ENCODE measurements at places on chromosomes 5 and 9.

- peak; percentile 54 for DNase-seq
These were observed 185.9 kb downstream of the ERCC6L2 start for GRCh38 chr9:96061293-96061987.

DNA sequence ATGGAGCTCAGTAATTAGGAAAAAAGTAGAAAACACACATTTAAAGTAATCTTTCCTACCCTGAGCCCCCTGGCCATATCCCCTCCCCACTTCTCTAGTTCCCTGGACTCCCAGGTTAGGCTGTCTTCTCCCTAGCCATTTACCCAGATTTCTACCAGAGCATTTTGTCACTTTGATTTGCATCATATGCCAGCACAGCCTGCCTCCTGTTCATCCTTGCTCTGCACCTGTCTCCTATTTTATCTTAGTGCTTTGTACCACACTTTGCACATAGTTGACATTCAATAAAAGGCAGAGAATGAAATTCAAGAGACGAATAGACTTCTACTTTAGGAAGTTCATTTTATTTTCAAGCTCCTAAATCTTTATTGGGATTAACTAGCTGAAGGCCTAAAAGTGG lies 344.5 kb downstream of the EBF1 start:
- no peak for DNase-seq

GRCh38 chr9:127972236-127972871 lies 8.4 kb downstream of the EEIG1 start:
- no peak for DNase-seq

GRCh38 chr5:159965031-159965837 lies 43.7 kb upstream of the TTC1 start:
- peak; percentile 70 for DNase-seq

- no peak for DNase-seq
These were observed 288.0 kb downstream of the IZUMO3 start for GRCh38 chr9:24257726-24258125.

- DNase-seq, result peak; percentile 16
These were observed 38.1 kb downstream of the PBX3 start for GRCh38 chr9:125785248-125785751.

GRCh38 chr5:77397686-77398292 lies 94.3 kb downstream of the WDR41 start:
- no peak for DNase-seq

DNA sequence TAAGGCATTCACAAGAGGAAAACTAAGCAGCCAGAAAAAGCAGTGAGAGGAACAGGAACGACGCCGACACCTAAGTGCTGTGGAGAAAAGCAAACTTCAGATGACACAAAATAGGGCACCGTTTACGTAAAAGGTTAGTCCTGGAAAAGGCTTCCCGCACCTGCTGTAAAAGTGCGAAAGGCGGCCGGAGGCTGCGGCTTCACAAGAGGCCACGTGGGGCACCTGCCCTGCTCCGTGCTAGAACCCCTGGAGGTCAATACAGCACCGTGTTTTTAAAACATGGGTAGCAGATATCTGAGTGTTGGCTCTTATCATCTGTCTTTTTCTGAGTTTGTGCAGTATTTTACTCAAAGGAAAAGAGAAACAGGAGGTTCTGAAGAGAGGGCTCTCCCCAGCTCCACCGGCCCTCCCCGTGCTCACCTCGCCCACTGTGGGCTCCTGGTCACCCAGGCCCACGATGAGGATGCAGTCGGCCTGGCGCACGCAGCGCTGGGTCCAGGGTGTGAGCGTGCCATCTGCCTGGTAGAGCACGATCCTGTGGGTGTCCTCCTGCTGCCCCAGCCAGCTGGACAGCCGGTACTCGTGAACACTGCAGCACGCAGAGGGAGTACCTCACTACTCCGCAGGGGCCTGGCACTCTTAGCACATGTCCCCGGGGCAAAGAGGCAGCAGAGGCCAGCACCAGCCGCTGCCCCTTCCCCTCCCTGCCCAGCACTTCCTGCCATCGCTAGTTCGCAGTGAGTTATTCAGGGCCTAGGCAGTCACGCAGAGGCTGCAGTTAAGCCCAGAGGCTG lies 21.0 kb upstream of the NSMF start:
- DNase-seq, result no peak

GRCh38 chr5:39223565-39224156 lies 4.3 kb upstream of the FYB1 start:
- no peak for DNase-seq

GRCh38 chr5:568061-568781 lies 43.9 kb upstream of the CEP72 start:
- DNase-seq, result no peak

- DNase-seq, result no peak
These were observed 47.1 kb upstream of the NEK6 start for GRCh38 chr9:124210697-124211096.

- DNase-seq, result no peak
These were observed 74.2 kb downstream of the OXCT1 start for GRCh38 chr5:41796061-41796460.

GRCh38 chr5:100472091-100472490 lies 63.1 kb upstream of the FAM174A start:
- no peak for DNase-seq

GRCh38 chr9:73135394-73135793 lies 16.3 kb upstream of the ANXA1 start:
- no peak for DNase-seq

GRCh38 chr5:20537911-20538703 lies 550.1 kb upstream of the CDH18 start:
- DNase-seq, result no peak

DNA sequence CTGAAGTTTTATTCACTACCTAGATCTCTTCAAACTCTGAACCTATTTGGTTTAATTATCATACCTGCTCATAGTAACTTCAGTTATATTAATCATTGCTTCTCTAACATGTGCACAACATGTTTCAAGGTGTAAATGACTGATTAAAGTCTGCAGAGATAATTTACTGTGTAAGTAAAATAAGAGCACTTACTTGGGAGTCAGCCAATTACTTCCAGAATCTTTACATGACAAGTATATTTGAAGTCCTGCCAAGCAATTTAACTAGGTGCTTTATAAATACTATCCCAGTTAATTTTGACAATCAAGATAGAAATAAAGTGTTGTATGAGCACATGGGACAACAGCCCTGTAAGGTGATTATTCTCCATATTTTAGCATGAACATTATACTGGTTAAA lies 109.9 kb downstream of the RFX3 start:
- DNase-seq, result no peak

- no peak for DNase-seq
These were observed 232.8 kb downstream of the PDE4D start for GRCh38 chr5:59660737-59661136.

DNA sequence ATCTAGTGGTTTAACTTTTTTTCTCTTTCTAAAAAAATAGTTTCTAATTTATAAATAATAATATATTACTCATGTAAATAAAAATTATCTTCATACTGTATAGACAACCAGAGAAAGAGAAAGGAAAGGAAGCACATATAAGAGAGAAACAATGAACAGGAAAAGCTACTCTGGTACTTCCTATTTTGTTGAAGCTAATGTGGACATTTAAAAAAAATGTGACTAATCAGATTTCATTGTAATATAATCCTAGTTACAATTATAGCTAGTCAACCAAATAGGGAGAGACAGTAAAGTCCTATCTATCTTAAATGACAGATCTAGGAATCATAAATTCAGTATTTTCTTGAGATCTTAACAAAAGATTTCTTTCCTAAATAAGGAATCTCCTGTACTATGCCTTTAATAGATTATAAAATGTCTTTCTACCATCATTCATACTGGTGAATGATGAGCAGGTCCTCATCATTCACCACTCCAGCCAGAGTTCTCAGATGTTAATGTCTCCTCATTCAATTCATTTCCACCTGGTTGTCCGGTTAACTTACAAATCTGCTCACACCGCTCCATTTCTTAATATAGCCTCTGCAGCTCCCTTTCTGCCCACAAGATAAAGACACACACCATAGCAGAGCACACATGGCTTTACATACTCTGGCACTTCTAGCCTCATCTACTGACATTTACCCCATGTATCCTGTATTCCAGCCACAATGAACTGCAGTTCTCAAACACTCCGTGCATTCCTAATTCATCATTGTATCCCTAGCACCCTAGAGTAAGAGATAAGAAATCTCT lies 30.9 kb downstream of the ZFR start:
- no peak for DNase-seq

- no peak for DNase-seq
These were observed 4.3 kb upstream of the SLC36A2 start for GRCh38 chr5:151351671-151352070.

- DNase-seq, result no peak
These were observed 132.3 kb upstream of the GLRA1 start for GRCh38 chr5:152056931-152057330.

DNA sequence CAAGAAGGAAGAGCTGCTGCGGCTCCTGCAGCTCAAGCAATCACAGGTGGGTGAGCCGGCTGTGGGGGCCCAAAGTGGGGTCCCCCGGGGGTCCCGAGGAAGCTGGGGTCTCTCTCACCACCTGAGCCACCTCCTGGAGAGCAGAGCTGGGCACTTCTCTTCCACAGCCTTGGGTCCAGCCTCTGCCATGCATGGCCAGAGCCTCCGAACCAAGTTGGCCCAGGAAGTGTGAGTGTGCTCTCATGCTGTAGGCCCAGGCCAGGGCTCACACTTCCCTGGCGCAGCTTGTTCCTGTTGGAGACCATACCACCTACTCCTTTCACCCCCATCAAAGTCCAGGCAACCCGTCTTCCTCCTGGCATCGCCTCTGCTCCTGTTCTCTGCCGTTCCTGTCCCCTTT lies 19.7 kb downstream of the HMCN2 start:
- DNase-seq, result no peak

GRCh38 chr9:121651295-121652020 lies at the start of gene DAB2IP:
TSS of gene DAB2IP (plus strand) at chr9:121651634. CDS start at chr9:121651776, 142 bp downstream.
- peak; percentile 86 for DNase-seq

DNA sequence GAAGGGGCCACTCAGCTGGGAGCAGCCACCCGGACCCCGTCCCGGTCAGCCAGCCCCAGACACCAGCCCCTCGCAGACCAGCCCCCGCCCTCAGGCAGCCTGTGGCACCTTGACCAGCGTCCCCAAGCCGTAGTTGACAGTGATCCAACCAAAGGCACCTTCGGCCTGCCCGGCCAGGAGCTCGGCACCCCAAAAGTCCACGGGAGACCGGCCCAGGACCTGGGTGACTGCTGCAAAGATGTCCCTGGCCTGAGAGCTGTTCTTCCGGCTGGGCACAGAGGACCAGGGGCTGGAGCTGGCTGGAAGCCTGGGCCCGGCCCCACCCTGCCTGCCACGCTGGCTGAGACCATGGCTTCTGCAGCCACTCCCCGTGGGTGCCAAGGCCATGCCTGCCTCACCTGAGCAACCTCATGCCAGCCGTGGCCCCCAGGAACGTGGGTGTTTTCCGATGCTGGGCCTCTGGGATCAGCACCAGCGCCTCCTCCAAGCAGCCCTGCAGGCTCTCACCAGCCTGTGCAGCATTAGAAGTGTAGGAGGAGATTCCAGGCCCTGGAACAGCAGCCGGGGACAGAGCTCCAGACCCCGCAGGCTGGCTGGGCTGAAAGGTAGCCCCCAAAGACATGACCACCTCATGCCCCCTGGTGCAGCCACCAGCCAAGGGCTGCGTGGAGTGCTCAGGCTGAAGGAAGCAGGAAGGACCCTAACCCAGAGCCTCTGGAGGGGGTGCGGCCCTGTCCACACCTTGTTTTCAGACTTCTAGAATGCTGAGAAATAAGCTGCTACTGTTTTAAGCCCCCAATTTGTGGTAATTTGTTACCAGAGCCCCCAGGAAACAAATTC lies 4.2 kb downstream of the ENTPD8 start:
- DNase-seq, result no peak

GRCh38 chr5:4551034-4551433 lies 589.1 kb upstream of the ADAMTS16 start:
- DNase-seq, result no peak

- no peak for DNase-seq
These were observed 268.9 kb downstream of the PIK3R1 start for GRCh38 chr5:68484307-68485068.

GRCh38 chr5:18068826-18069225 lies 434.6 kb downstream of the TAF11L14 start:
- no peak for DNase-seq

DNA sequence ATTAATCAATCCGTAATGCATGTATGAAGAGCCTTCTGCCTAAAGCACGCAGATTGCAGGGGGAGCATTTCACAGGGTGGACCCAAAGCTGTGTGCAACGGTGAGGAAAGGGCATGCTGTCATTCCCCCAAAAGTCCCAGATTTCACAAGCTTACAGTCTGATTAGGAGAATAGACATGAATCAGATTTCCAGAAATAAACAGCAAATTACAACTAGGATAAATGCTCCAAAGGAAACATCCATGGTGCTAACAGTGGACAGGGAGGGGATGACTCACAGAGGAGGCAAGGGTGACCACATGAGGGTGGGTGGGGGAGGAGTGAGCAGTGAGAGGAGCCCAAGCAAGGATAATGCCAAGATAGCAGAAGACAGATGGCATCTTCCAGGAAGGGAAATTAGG lies 258.4 kb upstream of the TAS2R1 start:
- DNase-seq, result no peak

DNA sequence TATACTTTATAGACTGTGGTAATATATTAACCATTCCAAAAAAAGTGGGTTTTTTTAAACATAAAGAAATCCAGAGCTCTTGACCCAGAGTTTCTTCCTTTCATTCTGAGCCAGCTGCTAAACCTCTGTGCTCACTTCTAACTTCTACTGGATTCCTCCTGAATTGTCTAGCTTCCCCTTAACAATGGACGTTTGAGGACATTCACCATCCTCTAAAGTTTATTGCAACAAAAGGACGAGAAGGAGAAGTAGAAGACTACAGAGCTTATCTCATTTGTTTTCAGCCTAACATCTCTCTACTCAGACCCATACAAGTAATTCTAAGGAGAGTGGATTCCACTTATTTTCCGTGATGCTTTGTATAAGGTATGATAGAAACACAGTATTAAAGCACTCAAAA lies 284.2 kb downstream of the MAST4 start:
- no peak for DNase-seq

DNA sequence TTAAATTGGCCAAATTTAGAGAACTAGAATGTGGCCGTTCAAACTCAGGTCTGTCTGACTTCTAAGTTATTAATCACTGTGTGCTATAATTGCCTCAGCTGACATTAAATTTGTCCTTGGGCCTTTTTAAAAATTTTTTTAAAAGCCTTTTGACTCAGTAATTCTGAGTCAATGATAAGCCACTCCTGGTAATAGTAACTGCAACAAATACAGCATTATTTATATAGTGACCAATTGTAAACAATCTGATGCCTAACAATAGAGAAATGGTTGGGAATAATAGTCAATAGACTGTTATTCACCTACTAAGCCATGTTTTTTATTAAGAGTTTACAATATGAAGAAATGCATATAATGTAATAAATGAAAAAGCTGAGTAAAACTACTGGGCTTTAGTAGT lies 70.9 kb upstream of the FSD1L start:
- DNase-seq, result no peak

GRCh38 chr9:130630506-130631330 lies 33.7 kb upstream of the PRDM12 start:
- DNase-seq, result no peak

All from femur (tissue), 1 donor.